NCI-H1105 (cell line): ENCODE measurements at places on chromosomes 11 and 22.

DNA sequence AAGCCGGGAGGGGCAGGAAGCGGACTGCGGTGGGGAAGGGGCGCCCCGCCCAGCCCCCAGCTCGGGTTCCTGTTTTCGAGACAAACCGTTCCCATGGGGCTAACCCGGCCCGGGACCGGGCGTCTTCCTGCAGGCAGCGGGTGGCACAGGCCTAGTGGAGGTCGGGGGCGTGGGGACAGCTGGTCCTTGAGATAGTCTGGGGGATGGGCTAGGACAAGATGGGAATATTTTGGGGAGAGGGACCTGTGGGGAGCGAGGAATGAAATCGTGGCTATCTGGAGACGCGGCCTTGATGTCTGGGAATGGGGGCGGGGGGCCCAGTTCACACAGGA, 1.2 kb upstream of the RASGRP2 start:
- DNase-seq: peak; percentile 7

DNA sequence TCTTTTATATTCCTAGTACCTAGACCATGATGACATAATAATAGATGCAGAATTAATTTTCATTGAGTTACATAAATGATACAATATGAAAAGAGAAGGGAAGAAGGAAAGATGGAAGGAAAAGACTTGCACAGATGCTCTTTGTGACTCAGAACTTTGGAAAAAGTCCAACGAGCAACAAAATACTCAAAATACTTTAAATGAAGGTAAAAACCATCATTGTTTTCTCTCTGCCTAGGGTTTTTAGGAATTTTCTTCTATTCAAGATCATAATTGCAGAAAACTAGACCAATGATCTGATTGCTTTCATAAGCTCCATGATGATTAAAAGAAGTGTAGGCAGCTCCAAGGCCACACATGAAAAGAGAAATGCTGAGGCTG, 276.9 kb downstream of the KIRREL3 start:
- no peak for DNase-seq

GRCh38 chr11:66363187-66363601, 8.4 kb downstream of the SLC29A2 start:
- DNase-seq: no peak

DNA sequence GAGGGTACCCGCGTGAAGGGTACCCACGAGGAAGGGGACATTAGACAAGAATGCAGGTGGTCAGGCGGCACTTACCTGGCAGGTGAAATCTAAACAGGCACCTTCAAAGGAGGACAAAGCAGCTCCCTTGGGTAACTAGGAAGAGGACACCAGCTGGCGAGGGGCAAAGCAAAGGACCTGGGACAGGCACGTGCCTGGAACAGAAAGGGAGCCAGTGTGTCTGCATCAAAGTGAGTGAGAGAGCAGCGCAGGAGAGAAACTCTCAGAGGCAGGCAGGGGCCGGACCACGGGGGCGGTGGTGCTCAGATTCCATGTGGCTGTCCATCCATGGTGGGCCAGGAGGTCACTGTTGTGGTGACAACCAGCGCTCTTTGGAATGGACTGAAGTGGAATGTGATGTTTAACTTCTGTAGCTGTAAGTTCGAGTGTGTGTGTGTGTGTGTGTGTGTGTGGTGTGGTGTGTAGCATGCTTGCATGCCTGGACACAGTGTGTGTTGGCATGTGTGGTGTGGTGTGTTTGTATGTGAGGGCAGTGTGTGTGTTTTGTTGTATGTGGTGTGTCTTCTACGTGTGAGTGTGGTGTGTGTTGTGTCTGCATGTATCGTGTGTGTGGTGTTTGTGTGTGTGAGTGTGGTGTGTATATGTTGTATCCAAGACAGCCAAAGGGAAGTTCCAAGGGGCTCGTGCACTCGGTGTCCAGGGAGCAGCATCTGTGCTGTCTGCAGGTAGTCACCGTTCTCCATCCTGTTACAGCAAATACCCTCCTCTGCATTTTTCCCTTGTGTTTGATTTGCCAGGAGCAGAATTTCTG, 86.4 kb downstream of the CDKN1C start:
- DNase-seq: no peak

- no peak for DNase-seq
Observed at GRCh38 chr11:131938351-131938751, 567.9 kb downstream of the NTM start.

- no peak for DNase-seq
Observed at GRCh38 chr22:46079093-46079860, 71.0 kb upstream of the PPARA start.

- no peak for DNase-seq
Observed at GRCh38 chr11:74468058-74468457, 709 bp upstream of the KCNE3 start.

GRCh38 chr11:44309478-44310205, at the start of gene ALX4:
TSS of gene ALX4 (minus strand) at chr11:44310139. CDS start at chr11:44310062, 77 bp downstream.
- peak; percentile 9 for DNase-seq

GRCh38 chr22:30636226-30637077, 871 bp downstream of the SLC35E4 start:
- DNase-seq: peak; percentile 19

- no peak for DNase-seq
Observed at GRCh38 chr11:98177925-98178324, 842.8 kb upstream of the CNTN5 start.

DNA sequence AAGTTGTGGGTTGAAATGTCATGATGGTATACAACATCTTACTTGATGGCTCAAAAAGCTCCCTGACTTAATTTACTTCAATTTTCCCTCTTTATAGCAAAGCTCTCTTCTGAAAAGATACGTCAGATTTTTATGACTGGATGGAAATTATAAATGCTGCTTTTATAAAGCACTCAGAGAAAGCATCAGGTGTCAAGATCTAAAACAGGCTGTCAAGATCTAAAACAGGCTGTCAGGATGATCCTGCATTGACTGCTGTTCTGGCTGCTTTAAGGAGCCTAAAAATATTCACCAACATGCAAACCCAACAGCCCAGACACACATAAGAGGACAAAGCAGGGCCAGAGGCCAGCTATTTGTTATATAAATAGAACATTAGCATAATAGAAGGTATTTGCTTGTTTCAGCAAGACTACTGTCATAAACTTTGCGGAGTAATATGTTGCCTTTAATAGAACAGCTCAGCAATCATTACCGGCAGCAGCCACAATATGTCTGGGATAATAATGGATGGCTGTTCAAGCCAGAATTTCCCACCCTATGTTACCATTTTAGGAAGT, 77.3 kb upstream of the ANO5 start:
- DNase-seq: peak; percentile 86

DNA sequence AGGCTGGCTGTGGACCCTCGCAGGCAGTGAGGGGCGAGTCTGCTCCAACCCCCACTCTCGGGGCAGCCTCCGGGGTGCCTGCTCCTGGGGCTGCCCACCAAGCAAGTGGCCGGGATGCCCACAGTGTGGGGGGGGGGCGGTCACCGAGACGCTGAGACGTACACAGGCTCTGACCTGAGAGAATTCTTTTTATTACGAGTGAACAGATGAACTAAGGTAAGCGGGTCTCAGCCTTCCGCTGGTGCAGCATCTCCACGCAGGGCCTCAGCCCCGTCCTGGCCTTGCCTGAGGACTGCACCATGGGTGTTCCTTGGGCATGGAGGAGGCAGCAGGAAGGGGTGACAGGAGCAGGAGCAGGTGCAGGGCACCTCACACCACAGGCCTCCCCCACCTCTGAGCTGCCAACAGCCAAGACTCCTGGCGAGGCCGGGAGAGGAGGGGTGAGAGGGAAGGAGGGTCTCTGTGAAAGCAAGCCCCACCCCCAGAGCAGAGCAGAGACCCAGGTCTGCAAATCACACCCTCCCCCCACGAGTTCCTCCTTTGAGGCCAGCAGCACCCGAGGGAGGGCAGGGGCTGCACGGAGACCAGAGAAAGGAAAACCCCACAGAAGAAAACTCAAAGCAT, 17.2 kb downstream of the MOB2 start:
- DNase-seq: no peak

GRCh38 chr22:49457146-49457545, 370.5 kb downstream of the BRD1 start:
- no peak for DNase-seq

- DNase-seq: no peak
Observed at GRCh38 chr22:48182031-48182430, 1419.6 kb downstream of the TBC1D22A start.

DNA sequence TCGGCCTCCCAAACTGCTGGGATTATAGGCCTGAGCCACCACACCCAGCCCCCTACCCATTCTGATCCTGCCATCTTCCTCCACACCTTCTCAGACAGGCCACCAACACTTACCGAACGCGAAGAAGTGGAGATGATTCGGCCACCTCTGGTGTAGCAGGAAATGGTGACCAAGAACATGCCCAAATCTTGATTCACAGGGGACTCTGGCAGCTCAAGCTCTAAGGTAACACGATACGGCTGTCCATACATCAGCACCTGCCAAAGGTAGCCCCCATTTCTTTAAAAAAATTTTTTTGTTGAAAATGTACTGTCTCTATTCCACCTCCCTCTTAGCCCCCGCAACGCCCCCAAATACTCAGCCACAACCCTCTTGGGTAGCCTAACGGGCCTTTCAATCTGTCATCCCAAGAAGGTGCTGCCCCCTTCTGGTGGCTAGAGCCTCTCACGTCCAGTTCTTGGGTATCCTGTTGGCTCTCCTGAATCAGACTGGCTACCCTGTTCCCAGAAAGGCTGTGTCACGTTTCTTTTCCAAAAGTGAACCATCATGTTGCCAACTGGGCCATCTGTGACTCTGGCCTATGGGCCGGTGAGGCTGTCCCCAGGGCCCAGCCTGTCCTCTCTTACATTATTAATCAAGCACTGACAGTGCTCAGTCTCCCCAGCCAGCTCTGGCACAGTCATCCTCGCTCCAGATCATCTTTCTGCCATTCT, 5.3 kb upstream of the LRRN4CL start:
- peak; percentile 57 for DNase-seq

GRCh38 chr22:19751497-19752245, 8.9 kb upstream of the TBX1 start:
- no peak for DNase-seq

GRCh38 chr11:47668665-47669064, 26.3 kb upstream of the MTCH2 start:
- DNase-seq: no peak

DNA sequence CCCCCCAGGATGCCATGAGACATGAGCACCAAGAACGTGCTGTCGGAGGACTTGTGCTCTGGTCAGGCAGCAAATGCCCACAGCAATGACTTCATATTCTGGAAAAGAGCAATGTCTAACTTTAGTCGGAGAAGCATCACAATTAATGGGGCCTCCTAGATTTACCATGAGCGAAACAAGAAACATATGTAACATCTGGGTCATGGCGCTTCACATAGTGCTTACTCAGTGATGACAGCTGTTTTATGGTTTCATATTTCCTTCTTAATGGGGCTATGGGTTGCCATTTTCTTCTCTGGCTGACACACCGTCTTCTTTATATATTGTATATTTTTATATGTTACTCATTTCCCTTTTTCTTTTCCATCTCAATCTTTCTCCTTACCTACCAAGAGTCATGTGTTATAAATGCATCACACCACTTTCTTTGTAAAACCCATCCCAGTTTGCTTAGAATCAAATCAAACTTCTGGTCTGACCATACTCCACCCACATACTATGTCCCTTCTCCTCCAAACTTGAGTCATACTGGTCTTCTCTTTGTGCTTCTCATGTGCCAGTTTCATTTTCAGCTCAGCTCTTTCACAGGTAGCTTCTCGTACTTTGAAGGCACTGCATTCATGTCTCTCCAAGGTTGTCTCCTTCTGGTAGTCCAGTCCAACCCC, 9.4 kb upstream of the CASP12 start:
- DNase-seq: no peak

GRCh38 chr11:62857541-62857982, 18.2 kb upstream of the WDR74 start:
- DNase-seq: no peak

- no peak for DNase-seq
Observed at GRCh38 chr11:25453471-25453870, 878.5 kb upstream of the ANO3 start.

GRCh38 chr22:20786536-20786979, 12.6 kb downstream of the SERPIND1 start:
- DNase-seq: no peak

DNA sequence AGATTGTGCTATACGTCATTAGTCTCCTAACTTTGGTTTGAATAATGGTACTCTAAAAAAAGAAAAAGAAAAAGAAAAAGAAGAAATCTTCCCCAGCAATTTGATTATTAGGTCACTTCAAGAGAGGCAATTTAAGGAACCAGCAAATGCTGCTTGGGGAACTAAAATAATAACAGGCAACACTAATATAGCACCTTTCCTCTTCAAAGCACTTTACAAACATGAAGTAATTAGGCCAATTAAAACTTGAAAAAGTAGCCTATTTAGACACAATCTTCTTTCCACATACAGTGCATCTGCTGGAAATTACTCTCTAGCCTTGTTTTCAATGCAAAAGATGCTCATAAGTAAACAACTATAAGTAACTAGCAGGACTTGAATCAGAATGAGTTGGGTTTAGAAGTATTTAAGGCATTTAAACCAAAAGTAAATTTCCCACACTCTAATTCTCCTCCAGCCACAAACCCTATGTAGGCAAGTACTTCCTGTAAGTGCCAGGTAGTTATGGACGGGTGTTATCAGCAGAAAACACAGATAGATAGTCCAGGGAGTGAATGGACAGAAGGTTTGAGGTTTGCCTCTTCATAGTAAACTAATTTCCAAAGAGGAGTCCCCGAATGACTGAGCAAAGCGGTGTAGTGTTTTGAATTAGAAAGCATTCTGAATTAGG, 44.5 kb downstream of the LRRC4C start:
- peak; percentile 56 for DNase-seq

DNA sequence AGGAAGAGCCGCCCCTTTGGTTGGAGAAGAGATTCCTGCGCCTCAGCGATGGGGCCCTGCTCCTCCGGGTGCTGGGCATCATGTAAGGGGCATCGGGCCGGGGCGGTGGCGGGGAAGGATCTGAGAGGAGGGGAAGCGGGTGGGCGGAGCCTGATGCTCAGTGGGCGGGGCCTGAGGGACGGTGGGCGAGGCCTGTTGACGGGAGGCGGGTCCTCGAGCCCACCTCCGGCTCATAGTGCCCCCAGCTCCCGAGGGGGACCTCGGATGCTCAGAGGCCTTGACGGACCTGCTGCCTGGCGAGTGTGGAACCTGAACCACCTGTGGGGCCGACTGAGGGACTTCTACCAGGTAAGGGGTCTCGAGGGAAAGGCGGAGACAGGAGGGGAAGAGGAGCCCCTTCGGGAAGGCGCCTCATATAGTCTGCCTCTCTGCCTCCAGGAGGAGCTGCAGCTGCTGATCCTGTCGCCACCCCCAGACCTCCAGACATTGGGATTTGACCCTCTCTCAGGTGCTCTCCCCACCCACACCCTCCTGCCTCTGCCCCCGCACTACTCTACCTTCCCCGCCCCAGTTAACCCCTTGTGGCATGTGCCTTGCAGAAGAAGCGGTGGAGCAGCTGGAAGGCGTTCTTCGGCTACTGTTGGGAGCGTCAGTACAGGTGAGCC, 799 bp downstream of the CCDC88B start:
- DNase-seq: no peak

DNA sequence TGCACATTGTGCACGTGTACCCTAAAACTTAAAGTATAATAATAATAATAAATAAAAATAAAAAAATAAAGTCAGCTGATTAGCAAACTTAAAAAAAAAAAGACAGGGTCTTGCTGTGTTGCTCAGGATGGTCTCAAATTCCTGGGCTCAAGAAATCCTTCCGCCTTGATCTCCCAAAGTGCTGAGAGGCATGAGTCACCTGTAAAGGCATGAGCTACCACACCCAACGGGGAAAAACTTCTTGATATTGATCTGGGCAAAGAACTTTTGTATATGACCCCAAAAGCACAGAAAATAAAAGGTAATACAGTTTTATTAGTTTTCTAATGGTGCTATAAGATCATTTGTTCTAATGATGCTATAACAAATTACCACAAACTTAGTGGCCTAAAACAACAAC, 46.1 kb downstream of the ENTHD1 start:
- DNase-seq: no peak
